ENCODE measurements at places on chromosomes 4 and X.

DNA sequence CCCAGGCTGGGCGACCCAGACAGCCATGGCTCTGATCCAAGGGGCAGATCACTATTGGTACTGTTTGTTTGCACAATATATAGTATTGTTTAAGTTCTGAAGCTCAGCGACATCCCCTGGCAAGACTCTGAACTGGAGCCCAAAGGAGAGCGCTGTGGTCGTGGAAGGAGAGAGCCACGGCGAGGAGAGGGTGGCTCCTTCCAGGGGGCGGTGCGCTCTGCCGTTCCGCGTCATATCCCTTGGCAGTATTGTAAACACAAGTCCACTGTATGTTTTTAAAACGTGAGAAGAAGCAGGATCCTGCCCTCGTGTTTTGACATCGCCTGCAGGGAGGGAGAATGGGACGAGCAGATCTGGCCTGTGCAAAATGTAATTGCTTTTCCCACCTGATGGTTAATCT, 185.5 kb downstream of the RAB28 start:
- no peak for DNase-seq

GRCh38 chrX:133250184-133251100, 32.3 kb upstream of the TFDP3 start:
- no peak for DNase-seq

DNA sequence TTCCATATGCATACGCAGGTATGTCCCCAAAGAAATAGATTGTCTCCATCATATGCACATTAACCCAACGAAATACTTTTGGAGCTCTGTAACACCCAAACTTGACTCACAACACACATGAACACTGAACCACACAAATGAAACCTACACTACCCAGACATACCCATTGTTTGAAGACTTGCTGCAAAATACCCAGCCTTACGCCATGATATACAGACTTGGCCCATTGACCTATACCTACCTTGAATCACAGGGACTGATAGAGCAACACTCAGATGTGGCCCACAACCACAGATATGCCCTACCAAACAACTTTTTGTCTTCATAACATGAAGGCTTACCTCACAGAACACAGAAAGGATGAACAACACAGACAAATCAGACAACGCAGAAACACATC, 15.9 kb downstream of the LINC00632 start:
- no peak for DNase-seq

DNA sequence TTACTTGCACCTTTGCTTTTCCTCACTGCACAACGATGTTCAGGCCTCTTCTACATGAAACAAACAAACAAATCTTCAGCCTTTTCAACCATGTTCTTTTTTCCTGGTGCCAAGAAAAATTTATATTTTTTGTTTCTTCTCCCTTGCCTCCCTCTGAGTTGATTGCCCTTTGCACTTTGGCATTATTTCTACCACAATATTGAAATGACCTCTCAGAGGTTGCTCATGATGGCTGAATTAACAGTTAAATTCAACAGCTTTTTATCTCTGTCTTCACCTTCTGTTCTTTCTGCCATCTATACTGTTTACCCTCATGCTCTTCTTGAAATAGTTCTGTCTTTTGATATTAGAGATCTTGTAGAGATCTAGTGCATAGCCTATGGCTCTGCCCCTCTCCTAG, 308.9 kb downstream of the ARHGAP24 start:
- DNase-seq = no peak

DNA sequence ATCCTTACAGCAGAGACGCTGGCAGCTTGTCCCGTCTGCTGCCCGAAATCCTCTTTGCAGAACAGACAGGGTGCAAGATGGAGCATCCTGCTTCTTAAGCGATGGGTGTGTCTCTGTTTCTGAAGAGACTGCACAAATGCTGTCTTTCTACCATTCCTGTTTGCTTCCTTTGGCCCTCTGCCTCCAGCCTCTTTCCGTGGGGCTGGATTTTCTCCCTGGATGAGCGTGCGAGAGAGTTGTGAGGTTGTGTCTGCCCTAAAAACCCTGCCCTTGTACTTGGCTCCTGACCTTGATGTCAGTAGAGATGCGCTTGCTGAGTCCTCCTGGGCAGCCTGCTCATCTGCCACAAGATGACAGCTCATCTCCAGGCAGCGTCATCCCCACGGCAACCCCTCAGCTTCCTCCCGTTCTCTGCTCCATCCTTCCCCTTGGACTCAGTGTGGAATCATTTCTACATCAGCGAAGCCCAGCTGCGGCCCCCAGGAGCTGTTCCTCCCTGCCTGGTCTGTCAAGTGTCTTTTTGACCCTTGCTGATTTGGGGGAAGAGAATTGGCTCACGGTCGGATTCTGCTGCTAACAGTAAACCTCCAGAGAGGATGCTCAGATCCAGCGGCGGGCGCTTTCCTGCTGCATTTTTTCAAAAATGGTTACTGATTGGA, 246.2 kb downstream of the ASMT start:
- DNase-seq = no peak
